ENCODE measurements at places on chromosomes 1 and 21.

- DNase-seq = peak; percentile 31
Observed at GRCh38 chr1:235127732-235128455, 743 bp downstream of the TOMM20 start.

DNA sequence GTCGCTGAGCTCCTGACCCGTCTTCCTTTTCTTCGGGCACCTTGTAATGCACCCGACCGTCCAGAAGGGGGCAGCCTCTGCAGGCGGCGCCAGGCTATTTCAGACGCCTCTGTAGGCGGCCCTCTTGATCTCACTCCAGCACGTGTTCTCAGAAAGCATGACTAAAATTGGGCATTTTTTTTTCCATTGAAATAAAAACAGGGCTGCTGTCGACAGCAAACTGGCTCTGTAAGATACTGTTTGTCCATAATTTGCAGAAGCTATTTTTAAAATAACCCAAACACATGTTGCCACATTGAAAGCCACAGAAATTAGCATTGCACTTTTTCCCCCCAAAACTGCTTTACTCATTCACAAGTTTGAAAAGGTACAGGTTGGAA lies 78.0 kb downstream of the STUM start:
- peak; percentile 70 for DNase-seq

GRCh38 chr1:238364214-238364892 lies 473.6 kb upstream of the ZP4 start:
- DNase-seq = no peak

GRCh38 chr1:186093437-186093836 lies 281.6 kb downstream of the TPR start:
- peak; percentile 27 for DNase-seq

DNA sequence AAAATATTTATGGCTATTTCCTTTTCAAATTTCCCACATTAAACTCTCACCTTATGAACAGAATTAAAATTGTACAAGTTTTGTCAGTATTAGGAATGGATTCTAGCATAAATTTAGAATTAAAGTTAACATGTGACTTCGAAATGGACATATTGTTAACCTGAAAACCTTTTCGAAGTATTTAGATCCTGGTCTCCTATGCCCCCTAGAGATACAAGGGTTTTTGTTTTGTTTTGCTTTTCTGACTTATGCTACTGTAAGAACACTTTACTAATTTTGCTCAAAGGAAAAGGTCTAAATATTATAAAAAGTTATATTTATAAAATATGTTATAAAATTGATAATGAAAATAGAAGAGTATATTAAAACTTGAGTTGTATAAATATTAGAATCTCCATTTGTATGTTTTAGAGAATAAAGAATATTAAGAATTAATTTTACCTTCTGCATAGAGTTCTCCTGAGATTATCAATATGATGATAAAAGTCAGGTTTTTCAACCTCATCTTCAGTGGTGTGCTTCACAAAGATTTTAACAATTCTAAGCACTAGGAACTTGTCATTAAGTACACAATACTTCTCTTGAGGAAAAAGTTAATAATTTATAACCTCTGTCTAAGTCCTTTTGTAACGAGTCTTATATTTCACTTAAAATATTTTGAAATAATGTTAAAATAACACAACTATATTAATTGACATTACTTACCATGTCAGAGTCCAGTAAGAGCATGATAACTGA lies at the start of gene F13B:
F13B (minus strand) TSS at position 542 of the 738 bp plus-strand sequence; CDS start at position 505, 37 bp downstream.
- DNase-seq = peak; percentile 5

DNA sequence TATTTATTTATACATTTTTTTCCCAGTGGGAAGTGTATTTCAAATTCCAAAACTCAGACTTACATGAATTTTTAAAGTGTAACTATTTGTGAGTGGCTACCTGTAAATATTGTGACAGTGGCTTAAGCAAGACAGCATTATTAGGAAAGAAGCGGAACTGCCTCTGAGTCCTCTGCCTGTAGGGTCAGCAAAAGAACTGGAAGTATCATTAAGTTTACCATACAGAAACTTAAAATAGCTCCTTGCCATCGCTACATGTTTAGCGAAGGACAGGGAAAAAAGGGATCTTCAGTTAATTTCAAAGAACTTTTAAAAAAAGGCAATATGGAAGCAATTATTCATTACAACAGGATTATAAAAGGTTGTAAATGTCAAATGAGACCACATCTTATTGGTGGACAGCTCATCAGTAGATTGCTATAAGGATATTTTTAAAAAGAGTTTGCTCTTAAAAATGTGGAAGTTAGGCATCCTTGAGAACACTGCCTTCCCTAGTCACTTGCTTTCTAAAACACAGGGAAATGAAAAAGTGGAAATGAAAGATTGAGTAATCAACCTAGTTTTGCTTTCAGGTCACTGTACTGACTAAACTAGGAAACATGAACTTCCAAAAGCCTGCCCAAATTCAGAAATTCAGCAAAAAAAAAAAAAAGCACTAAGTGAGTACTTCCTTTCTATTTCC lies 39.2 kb downstream of the NSL1 start:
- DNase-seq = no peak

- no peak for DNase-seq
Observed at GRCh38 chr1:228372183-228373003, 34.2 kb downstream of the TRIM11 start.

- peak; percentile 26 for DNase-seq
Observed at GRCh38 chr21:16195538-16195910, 465.7 kb downstream of the USP25 start.

GRCh38 chr1:187409341-187409740 lies 580.6 kb downstream of the PLA2G4A start:
- no peak for DNase-seq

GRCh38 chr1:94017155-94017829 lies 103.7 kb downstream of the ABCA4 start:
- no peak for DNase-seq

DNA sequence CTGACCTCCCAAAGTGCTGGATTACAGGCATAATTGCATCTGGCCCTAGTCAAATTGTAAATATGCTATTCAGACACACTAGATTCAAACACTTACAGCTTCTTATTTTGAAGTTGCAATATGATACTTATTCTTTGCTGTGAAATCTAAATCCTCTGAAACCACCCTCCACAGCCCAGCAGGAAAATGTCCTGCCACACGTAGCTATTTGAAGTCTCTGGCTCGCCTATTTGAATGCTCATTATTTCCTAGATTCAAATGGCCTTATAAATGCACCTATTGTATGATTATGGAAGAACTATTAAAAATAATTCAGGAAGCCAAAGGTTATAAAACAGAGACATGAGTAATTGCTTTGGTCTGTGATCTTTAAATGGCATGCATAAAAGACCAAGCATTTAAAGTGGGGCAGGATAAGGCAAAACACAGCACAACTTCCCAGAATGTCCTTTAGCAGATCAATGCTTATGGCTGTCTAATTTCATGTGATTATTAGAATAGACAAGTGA lies 26.6 kb upstream of the FBXO28 start:
- DNase-seq = no peak

DNA sequence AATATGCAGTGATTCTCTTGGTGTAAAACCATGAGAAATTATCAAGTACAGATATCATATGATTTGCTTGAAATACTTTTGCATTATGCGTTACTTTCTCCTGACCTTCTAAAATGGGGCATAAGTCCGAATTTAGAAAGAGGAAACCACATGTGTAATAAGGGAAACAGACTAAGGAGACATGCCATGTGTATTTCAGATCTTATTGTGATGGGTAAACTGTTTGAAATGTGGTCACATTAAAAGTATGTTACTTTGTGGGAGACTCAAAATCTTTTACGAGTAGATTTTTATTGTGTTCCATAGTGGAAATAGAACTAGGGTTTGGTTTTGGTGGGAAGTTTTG lies 173.0 kb downstream of the NFIA start:
- DNase-seq = no peak

DNA sequence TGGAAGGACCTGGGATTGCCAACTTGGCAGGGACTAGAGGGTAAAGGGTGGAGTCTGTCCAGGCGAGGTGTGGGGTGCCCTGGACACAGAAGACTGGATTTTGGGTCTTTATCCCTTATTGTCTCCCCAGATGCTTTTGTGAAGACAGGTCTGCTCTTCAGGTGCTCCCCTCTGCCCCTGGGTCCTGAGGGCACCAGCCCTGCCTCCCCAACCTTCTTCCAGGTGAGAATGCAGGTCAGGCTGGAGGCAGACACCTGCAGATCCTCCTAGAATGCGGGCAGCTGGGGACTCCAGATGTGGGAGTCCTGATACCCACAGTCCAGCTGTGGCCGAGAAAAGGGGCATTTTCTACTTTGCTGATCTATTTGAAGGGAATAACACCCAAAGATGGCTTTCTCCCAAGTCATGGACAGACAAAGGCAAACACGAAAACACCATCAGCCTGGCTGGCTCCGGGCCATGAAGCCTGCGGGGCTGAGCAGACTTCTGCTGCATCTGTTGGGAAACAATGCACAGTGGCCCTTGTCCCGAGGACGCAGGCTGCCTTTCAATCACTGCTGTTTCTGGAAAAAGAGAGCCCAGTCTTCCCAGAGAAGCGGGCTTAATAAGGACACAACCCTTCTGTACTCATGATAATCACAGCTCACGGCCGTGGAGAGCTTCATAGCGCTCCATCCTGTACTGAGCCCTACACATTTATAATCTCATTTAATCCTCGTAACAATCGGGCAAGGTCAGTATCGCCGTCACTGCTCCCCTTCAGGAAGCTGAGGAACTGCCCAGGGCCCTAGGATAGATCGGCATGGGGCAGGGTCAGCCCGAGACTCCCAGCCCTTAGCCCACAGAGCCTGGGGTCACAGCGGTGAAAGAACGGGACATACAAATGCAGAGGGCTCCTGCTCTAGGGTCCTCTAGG lies 62.0 kb upstream of the ABCG1 start:
- DNase-seq = no peak

- DNase-seq = no peak
Observed at GRCh38 chr1:183186841-183187240, 777 bp downstream of the LAMC2 start.

DNA sequence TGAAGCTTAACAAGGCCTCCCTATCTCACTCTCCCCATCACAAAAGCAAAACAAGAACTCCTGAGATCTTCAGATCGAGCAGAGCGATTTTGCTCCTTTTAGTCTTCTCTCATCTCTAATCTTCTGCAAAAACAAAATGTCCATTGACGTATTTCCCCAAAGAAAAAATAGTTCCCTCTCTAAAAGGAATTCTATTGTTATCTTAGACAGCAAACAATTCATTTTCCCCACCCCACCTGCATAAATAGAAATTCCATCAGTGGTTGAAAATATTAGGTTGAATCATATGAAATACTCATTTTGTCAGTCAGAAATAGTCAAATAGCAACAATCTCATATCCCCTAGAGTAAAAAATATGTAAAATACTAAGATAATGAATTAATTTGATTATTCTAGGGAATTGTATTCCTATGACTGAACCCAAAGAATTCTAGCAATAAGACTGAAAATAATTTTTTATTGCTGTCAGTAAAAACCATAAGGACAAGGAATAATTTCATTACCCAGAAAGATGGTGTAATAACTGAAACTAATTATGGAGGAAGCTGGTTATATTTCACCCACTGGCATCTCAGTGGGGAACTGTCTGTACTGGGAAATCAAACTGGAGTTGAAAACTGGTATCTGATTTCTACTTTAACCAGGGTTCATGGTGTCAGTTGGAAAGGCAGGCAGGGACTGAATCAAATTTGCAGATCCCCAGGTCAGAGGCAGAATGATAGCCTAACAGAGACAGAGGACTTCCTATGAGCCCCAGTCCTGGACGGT lies 51.3 kb downstream of the RHOU start:
- DNase-seq = no peak

- DNase-seq = no peak
Observed at GRCh38 chr1:107964336-107965109, 457 bp downstream of the VAV3 start.

GRCh38 chr1:19377812-19378718 lies 65.9 kb downstream of the SLC66A1 start:
- DNase-seq = no peak

GRCh38 chr1:212951947-212952640 lies 1.8 kb downstream of the VASH2 start:
- no peak for DNase-seq

GRCh38 chr1:100396651-100397050 lies 44.3 kb downstream of the CDC14A start:
- DNase-seq = no peak

- DNase-seq = no peak
Observed at GRCh38 chr1:96048572-96049212, 672.9 kb upstream of the PTBP2 start.

DNA sequence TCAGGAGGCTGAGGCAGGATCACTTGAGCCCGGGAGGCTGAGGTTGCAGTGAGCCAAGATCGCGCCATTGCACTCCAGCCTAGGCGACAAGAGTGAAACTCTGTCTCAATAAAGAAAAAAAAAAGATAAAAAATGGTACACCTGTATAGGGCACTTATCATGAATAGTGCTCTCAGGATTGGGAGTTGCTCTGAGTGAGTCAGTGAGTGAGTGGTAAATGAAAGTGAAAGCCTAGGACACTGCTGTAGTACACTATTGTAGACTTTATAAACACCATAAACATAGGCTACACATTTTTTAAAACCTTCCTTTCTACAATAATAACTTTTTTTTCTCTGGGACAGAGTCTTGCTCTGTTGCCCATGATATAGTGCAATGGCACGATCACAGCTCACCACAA lies 16.8 kb downstream of the PHTF1 start:
- DNase-seq = no peak

DNA sequence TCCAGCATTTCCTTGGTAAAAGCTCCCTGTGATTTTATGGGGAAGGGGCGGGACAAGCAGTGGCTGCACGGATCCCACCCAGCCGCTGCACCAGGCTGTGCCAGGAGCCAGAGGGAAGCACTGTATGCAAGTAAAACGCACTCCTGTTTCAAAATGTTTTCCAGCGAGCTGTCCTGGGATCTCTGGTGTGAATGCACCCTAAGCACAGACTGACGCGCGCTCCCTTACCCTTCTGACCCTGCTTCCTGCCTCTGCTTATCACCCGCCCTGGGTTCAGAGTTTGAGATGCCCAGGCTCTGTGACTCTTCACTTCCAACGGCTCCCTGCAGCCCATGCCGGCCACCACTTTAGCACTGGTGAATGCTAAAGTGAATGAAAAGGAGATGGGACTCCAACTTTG lies 131.2 kb downstream of the RHOU start:
- no peak for DNase-seq

GRCh38 chr21:34598931-34599400 lies 15.9 kb downstream of the RCAN1 start:
- peak; percentile 5 for DNase-seq

- no peak for DNase-seq
Observed at GRCh38 chr1:58919959-58920321, 136.1 kb upstream of the JUN start.

GRCh38 chr1:215648957-215649356 lies 81.9 kb downstream of the KCTD3 start:
- DNase-seq = no peak

DNA sequence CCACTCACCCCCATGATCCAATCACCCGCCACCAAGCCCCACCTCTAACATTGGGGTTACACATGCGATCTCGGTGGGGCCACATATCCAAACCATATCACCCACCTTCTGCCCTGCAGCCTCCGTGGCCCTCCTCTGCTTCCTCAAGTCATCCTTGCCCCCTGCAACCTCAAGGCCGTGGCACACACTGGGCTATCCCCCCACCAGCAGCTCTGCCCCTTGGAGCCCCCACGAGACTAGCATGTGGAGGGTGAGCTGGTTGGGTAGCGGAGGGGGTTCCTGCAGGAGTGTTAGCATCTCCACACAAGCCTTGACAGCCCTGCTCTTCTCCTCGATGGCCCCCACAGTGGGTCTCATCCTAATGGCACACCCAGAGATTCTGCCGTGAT lies 100.8 kb downstream of the TOMM20 start:
- DNase-seq = no peak

Measured in kidney capillary endothelial cell (primary cell).